ENCODE measurements at places on chromosomes 7 and 10. TPM values are rescaled to one million over a fixed set of nuclear protein-coding genes. Genes with fewer than 3 reads are reported as not detected.

GRCh38 chr10:118818621-118819221 is 64.0 kb upstream of the CACUL1 start:
- DNase-seq = peak; percentile 81

The CYP2C19 gene
- not detected for total RNA-seq

GRCh38 chr7:106273009-106273668 is 11.6 kb downstream of the NAMPT start:
- no peak for DNase-seq

DNA sequence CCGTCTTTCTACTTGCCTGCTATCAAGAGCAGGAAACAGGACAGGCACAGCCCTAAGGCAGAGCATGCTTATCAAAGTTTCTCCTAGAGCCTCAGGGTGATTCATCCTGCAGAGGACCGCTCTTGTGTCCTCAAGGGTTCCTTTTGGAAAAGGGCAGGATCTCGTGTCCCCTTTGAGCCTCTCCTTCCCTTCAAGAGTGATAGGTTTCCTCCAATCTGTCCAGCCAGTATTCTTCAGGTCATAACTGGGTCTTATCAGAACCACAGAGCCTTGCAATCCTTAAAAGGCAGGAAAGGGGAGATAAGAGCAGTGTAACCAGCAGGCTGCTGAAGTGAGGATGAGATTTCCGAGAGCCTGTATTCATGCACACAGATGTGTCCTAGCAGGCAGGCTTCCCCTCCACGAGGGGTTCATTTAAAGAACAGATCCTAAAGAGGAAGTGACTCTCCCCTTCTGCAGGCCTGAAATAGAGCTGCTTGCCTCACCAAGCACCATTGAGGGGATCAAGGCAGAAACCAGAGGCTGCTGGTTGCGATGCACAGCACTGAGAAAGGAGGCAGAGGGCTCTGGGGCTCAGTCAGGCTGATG is 90.5 kb upstream of the SVIL start:
- DNase-seq = no peak

- DNase-seq = no peak
Measured at GRCh38 chr10:128902031-128902710, 564.9 kb upstream of the MGMT start.

The ASZ1 gene
- not detected for total RNA-seq

GRCh38 chr7:123769371-123769770 is 20.6 kb upstream of the WASL start:
- no peak for DNase-seq

DNA sequence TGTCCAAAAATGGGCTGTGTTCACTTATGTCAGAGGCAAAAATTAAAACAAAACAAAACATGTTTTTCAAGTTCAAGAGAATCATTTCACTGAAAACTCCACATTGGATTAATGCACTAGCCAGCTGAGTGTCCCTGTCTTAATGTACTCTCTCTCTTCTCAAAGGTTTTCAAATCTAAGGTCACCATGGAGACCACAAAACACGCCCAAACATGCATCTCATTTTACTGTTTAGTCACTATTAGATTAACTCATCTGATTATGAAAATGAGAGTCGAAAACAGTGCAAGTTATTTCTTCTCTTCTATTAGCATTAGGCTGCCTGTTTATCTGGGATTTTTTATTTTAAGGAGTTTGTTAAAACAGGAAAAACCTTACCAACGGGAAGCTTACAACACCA is 70.8 kb upstream of the ASAH2 start:
- no peak for DNase-seq

The HYAL4 gene
- not detected for total RNA-seq

The H2BK1 gene
- total RNA-seq = not detected

- DNase-seq = no peak
Measured at GRCh38 chr7:67896721-67897120, 900.1 kb downstream of the TYW1 start.

The CALHM1 gene
- not detected for total RNA-seq

- no peak for DNase-seq
Measured at GRCh38 chr10:68586606-68587305, 26.6 kb downstream of the TET1 start.

GRCh38 chr7:91050677-91051076 is 213.6 kb upstream of the FZD1 start:
- no peak for DNase-seq

The NANOS1 gene
- total RNA-seq = 34.0 TPM

GRCh38 chr7:150428671-150429451 is 21.6 kb upstream of the GIMAP8 start:
- peak; percentile 71 for DNase-seq

GRCh38 chr10:75228834-75229233 is 6.9 kb downstream of the COMTD1 start:
- DNase-seq = no peak

The BHLHA15 gene
- not detected for total RNA-seq

GRCh38 chr10:1132584-1132983 is 76.4 kb downstream of the WDR37 start:
- DNase-seq = no peak

GRCh38 chr10:125881192-125881591 is at the start of gene DHX32:
TSS of gene DHX32 (minus strand) at chr10:125881292. CDS start at chr10:125880824, 468 bp downstream.
- DNase-seq = no peak

DNA sequence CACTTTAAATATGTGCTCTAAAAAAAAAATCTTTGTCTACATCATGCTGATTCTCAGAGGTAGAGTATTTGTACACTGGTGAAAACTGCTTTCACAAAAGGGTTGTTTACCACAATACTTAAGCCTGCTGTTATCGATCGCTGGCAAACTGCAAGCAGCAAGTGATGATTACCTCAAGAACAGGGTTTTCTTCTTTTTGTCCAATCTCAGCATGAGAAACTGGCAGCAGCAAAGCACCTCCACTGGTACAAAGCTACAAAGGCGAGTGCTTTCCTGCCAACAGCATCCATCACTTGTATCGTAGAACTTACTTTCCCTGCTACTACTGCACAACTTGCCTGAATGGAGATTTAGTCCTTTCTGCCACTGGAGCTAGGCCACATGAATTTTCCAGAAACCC is 276.5 kb downstream of the DGKB start:
- no peak for DNase-seq

The LARP4B gene
- 65.6 TPM for total RNA-seq

DNA sequence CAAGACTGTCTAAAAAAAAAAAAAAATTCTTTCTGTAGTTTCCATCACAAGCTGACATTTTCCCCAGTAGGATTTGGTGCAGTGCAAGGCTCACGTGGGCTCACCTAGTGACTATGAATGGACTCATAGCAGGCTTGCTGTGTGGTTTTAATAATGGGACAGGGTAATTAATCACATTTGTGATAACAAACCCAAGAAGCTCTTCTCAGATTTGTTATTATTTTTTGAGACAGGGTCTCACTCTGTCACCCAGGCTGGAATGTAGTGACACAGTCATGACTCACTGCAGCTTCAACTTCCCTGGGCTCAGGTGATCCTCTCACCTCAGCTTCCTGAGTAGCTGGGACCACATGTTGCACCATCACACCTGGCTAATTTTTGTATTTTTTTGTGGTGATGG is 40.0 kb downstream of the NACAD start:
- no peak for DNase-seq

The CPN1 gene
- not detected for total RNA-seq

The ACSL5 gene
- total RNA-seq = not detected

The ODAD2 gene
- total RNA-seq = not detected

Measured in glutamatergic neuron (in vitro differentiated cells).